ENCODE measurements at places on chromosomes 4 and X.

DNA sequence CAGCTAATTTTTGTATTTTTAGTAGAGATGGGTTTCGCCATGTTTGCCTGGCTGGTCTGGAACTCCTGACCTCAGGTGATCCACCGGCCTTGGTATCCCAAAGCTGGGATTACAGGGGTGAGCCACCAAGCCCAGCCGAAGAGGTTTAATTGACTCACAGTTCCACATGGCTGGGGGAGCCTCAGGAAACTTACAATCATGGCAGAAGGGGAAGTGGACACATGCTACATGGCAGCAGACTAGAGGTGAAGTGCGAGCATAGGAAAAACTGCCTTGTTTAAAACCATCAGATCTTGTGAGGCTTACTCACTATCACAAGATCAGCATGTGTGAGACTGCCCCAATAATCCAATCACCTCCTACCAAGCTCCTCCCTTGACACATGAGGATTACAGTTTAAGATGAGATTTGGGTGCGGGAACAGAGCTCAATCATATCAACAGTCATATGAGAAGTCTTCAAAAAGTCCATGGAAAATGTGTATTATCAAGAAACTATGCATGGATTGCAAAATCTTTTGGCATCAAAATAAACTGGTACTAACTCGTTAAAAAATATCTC is 25.8 kb upstream of the RPL39 start:
- DNase-seq = no peak

- no peak for DNase-seq
Observed at GRCh38 chr4:155811083-155811482, 52.3 kb downstream of the GUCY1B1 start.

DNA sequence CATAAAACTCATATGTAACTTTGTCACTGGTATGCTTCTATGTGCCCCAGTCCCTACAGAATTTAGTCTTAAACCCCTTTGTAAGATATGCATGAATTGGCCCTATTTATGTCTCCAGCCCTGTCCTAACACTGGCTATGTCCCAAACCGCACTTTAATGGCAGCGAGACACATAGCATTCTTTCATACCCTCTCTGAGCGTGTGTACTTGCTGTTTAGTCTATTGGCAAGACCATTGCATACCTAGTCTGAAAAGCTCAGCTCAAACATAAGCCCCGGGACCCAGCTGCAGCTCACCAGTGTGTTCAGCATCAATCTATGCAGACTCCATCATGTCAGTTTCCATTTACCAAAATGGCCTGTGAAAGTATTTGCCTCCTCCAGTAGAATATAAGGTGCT is 1018.4 kb upstream of the TENM3 start:
- no peak for DNase-seq

GRCh38 chr4:87851332-87851731 is 18.6 kb downstream of the MEPE start:
- no peak for DNase-seq

DNA sequence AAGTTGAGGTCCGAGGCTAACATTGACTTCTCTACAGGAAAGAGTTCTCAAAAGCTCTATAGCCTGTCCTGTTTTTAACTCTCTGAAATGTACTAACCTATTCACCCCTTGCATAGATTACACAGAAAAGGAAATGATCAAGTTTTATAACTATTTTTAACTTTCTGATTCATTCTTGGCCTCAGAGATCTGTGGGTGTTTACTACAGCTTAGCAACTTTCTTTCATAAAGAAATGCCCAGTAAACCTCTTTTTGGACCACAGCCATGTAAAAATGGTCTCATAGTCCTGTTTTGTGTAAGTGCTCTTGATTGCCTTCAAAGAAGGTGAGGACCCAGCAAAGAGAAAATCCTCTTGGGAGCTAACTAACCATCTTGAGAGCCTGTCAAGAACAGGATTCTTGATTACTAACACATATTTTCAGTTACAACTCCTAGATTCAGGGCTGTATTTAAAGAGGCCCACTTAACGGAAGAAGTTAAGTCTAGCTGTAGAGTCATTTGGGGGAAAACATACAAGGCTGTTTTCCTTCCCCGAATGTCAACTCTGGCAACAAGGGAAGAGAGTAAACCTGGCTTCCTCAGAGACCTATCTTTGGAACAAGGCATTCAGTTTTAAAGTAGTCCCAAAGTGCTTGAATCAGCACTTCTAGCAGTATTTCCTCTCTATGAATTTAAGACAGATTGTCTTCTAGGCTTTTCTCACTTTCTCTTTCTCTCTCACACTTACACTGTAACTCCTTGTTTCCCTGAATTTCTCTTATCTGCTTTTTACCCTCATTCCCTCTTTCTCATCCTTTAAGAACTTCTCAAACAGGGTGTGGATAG is 78.2 kb downstream of the IL21 start:
- DNase-seq = no peak

DNA sequence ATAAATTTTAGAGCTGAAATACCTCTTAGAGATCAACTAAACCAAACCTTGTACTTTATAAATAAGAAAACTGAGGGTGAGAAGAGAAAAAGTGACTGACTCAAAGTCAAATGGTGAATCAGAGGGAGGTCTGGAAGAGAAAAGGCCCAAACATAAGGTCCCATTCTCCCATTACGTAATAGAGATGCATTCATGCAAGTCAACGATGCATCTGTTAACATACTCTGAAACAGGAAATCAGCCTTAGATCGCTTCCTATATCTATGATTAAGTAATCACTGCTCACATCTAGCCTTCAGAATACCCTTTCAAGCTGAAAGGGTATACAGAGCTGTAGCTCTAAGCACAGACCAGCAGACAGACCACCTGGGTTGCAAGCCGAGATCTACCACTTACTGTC is 6.5 kb downstream of the RNF150 start:
- DNase-seq = no peak

DNA sequence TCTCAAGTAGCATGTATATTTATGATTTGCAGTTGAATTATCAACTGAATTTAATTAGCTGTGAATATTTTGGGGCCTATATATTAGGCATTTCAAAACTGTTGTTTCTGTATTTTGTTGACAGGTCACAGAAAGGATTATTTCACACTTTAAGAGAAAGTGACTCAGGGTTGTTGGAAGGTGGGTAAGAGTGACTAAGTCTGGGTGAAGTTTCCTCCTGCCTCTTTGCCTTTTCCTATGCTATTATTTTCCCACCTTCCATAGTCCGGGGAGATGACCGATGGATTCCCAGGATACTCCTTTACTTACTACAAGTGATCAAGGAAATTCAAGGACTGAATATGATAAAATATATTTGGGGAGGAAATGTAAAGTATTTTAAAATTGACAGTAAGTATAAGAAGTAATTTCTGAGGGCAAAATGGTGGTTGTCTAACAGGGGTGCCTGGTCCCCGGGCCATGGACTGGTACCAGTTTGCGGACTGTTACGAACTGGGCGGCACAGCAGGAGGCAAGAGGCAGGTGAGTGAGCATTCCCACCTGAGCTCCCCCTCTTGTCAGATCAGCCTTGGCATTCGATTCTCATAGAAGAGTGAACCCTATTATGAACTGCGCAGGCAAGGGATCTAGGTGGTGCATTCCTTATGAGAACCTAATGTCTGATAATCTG is 175.5 kb upstream of the GPRIN3 start:
- DNase-seq = no peak
